Myocyte (in vitro differentiated cells): ENCODE measurements at places on chromosomes 2 and 18. TPM values are rescaled to one million over a fixed set of nuclear protein-coding genes. Genes with fewer than 3 reads are reported as not detected.

Gene WNT10A
- 18.8 and 63.4 TPM in 2 replicates for total RNA-seq

Gene FMNL2
- total RNA-seq: 6.9 and 7.0 TPM in 2 replicates

GRCh38 chr18:79502782-79503181, 107.1 kb downstream of the NFATC1 start:
- no peak for DNase-seq

GRCh38 chr2:101850991-101851390, 140.8 kb upstream of the IL1R2 start:
- no peak for DNase-seq

DNA sequence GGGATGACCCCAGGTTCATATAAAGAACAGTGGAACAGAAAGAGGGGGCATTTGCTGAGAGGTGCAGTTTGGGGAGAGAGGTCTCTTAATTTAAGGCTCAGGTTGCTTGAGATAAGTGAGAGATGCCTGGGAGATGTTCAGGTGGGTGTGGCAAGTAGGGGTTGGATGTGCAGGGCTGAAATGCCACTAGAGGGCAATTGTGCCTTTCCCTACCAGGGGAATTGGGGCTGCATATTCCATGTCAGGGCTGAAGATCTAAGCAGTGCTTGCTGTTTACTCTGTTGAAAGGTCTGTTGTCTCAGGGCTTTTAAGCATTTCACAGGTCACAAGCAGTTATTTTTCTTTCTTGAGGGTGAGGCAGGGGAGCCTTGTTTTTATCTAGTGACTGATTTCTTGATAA, 7.8 kb downstream of the CCDC85A start:
- DNase-seq: peak; percentile 60

GRCh38 chr2:32932825-32933755, 13.7 kb upstream of the LTBP1 start:
- DNase-seq: no peak

GRCh38 chr2:196334710-196335109, 163.3 kb upstream of the STK17B start:
- DNase-seq: no peak

DNA sequence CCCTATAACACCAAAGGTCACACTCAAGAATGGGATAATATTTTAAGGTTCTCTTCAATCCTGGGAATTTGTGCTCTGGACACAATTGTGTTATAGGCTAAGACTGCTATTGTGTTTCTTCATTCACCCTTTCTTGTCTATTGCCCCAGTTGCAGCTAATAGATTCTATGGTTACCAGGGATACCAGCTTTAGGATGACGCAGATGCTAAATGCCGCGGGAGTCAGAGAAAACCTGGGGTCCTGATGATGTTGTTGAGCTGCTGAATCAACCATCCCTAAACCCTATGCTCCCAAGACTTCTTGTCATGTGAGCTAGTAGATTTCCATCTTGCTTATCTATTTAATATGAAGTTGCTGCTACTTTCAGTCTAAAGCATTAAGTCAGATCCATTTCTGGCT, 5.4 kb downstream of the CRYGD start:
- no peak for DNase-seq

DNA sequence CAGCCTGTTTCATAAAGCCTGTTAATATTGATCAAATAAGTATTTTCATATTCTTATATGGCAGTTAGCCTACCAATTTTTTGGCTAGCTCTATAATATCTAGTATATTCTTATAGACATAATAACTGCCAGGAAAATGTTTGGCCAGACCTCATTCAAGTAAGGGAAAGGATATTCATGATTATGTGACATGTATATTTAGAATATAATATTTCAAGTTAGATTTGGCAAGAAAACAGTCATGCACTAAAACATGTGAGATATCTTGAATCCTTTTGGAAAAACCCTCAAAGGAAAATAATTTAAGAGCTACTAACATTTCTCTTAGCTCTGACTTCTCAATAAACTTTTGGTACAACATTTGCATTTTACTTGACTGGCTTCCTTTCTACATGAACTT, 694.1 kb downstream of the PLCL1 start:
- DNase-seq: no peak
